ENCODE measurements at places on chromosomes 1 and 21.

GRCh38 chr1:34842952-34843371 is 16.6 kb downstream of the SMIM12 start:
- no peak for DNase-seq

- no peak for DNase-seq
These were observed 24.2 kb downstream of the PCAT6 start for GRCh38 chr1:202834771-202835547.

DNA sequence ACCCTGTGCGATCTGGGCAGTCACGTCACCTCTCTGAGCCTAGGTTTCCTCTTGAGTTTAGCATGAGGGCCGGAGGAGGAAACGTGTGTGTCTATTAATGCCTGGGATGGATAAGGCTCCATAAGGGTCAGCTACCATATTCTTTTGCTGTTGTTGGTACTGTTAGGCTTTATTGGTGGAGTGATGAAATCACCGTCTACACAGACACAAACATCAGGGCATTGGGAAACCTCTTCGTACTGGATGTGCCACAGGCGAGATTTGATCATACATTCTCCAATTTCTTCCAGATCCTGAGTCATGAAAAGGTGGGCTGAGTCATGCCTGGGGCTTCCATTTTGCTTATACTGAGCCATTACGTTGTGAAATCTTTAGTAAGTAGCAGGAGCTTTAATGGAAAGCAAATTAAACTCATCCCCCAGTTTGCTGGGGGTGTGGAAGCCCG is 24.9 kb upstream of the GRHL3 start:
- peak; percentile 97 for DNase-seq

DNA sequence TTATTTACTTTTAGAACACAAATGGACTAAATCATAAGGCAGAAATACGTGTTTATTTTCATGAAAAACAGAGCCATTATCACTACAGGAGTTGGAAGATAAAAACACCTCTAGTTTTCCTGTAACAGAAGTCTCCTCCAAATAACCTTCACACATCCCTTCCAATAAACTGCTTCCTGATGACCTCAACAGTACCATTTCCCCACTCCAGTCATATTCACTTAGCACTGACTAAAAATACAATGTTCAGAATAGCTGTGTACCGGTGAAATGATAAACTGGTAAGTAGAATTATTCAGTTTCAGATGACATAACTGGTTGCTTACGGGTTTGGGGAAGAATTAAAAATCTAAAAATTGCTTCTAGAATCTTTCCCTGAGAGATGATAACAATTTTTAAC is 137.9 kb downstream of the DENND1B start:
- no peak for DNase-seq

- DNase-seq: no peak
These were observed 18.8 kb upstream of the GRIK1 start for GRCh38 chr21:29958551-29958950.

GRCh38 chr1:172085317-172085716 is 244.0 kb downstream of the DNM3 start:
- no peak for DNase-seq

- DNase-seq: peak; percentile 97
These were observed 15.3 kb upstream of the SKI start for GRCh38 chr1:2212532-2213491.

DNA sequence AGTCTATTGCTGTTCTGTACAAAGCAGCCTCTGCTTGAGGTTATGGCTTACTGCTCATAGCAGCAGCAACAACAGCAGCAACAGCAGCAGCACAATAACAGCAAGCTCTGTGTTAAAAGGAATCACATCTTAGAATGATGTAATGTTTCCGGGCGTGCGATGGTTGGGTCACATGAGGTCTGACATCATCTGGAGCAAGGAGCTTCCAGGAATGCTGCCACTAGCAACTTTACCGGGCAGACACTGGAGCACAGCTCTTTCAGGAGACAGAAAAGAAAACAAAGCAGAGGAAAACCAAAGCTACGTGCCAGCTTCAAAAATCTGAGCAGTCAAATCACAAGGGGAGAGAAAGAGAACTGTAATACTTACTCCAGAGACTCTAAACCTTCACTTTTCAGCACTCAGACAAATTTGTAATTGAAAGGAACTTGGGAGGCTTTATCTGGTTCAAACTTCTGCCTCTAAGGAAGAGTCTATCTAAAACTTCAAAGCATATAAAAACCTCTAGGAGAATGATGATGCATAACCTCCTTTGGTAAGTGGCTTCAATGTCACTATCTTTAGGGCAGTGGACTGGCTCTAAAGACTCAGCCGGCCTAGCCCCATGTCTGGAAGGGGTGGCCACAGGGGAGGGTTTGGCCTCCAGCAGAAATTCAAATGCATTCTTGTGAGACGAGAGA is 28.3 kb upstream of the RAB3GAP2 start:
- peak; percentile 92 for DNase-seq

- DNase-seq: peak; percentile 71
These were observed 292.4 kb downstream of the PTBP2 start for GRCh38 chr1:97013941-97014340.

DNA sequence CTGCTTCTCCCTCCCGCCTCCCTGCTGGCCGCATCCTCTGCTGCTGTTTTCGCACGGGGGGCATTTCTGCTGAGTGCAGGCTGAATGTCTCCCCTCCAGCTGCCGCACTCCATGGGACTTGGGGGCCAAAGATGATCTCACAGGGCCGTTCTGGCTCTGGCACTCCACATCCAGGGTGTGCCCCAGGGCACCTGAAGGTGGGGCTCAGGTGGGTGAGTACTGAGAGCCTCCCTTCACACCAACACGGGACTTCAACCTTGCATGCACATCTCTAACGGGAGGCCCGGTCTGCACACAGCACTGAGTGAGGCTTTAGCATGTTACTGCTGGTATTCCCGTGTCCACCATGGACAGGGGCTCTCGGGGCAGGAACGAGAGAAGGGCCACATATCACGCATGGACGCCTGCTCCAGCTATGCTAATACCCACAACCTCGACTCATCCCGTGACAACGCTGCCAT is 88.9 kb downstream of the DMRTB1 start:
- DNase-seq: no peak

GRCh38 chr1:230907472-230908205 is 39.3 kb upstream of the C1orf198 start:
- no peak for DNase-seq

- no peak for DNase-seq
These were observed 20.9 kb upstream of the LRP8 start for GRCh38 chr1:53348486-53349368.

- DNase-seq: peak; percentile 94
These were observed at the start of gene KIF2C for GRCh38 chr1:44739307-44740178. Gene KIF2C, plus strand, starts transcription at chr1:44739837. Its CDS starts 96 bp downstream, at chr1:44739933.

DNA sequence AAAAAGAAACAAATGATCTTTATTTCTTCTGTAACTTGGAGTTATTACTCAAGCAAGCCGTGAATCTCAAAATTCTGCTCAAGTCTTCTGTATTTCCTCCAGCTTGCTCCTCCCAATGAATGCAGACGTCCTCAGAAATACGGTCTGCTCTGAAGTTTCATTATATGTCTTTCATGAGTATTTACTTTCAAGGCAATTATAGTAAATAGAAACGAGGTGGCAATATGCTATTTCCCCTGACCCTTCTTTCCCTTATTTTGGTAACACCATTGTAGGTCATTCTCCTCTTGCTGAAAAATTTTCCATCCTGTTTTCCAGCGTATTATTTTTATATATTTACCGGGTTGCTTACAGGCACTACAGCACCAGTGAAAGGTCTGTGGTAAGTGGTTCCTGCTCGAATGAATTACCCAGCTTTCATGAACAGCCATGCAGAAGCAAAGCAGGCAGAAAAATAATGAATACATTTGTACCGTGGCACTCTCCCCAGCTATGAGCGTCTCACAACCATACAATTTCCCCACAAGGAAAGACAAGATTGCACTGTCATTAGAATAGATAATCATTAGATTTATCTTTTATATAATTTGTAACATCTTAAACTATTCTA is 350.9 kb upstream of the PKN2 start:
- DNase-seq: no peak

- DNase-seq: no peak
These were observed 2.7 kb downstream of the FAM3B start for GRCh38 chr21:41319273-41319672.

DNA sequence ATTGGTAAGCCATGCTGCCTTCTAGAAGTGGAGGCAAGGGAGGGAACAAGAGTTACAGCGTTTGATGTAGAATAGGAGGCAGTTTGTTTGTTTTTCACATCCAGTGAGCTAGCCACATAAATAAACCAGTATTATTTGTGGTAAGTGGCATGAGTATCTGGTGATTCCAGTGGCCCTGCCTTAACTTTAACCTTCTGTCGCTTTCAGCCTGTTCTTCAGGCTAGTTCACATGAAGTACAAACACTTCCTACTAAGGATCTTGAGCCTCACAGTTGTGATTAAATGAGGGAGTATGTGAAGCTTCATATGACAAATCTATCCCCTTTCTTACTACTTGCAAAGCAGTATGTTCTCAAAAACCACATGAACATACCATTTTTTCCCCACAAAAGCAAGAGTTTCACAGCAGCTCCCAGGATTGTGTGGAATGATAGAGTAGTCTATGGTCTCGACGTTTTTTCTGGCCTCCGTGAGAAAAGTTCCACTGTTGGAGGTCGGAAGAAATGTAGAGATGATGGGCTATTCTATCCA is 59.5 kb downstream of the PHACTR4 start:
- no peak for DNase-seq

DNA sequence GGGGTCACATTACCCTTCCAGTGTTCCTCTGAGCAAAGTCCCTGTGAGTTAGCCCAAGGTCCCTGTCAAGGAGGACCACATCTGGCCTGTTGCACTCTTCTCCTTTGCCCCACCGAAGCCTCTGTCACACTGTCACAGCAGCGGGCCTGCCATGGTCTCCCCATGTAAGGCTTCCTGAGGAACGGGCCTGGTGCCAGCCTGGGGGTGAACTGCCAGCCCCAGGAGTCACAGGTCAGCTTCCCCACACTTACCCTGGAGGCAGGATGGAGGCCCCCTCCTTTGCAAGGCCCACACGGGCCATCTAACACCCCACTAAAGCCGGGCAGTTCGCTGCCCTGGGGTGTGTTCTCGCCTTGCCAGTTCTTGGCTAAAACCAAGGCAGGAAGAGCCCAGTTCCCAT is 14.1 kb downstream of the TNFRSF1B start:
- DNase-seq: no peak

DNA sequence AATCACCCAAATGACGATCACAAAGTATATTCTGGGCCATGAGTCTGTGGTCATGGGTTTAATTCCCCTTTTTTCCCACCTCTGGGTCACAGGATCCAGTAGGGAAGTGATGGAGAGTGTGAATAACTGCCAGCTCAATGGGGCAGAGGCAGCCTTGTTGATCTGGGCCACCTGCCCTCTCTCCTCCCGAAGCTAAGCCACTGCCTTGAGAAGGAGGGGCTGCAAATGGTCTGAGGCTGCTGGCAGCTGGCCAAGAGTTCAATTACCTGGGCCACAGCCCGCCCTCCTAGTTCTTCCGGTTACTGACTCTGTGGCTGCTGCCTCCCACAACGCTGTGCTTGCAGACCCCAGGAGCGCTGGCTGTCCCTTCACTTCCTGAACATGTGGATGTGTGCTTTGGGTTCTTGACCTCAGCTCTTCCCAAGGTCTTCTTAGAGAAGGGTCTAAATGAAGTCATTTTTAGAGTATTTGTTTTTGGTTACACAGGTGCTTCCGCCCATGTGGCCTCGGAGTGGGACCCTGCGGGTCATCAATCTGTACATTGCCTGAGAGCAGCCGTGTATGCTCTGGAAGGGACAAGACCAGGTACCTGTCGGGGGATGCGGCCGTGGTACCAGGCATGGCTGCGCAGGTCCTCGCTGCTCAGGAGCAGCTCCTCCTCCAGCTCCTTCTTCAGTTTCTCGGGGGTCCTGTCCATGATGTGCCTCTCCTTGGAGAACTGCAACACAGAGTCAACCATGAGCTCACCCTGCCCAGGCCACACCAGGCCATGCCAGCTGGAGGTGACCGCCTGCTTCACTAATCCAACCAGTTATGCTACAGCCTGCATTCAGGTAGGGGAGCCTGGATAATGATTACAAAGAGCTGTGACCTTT is 89.7 kb downstream of the BCAR3 start:
- DNase-seq: peak; percentile 63

DNA sequence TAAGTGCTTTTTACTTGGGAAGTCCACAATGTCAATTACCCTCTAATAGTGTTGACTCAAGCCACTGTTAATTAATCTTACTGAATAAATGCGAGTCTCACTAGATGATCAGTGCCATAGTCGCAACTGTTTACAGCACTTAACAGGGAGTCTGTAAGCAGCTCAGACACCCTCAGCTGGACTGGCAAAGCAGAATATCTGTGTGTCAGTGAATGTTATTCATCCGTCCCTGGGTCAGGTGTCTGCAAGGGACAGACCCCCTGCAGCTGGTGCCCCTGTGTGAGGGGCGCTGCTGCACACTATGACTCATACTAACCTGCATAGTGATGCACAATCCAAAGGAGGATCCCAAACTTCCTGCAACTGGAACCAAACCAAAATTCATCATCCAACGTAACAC is 306.5 kb downstream of the HHIPL2 start:
- no peak for DNase-seq

DNA sequence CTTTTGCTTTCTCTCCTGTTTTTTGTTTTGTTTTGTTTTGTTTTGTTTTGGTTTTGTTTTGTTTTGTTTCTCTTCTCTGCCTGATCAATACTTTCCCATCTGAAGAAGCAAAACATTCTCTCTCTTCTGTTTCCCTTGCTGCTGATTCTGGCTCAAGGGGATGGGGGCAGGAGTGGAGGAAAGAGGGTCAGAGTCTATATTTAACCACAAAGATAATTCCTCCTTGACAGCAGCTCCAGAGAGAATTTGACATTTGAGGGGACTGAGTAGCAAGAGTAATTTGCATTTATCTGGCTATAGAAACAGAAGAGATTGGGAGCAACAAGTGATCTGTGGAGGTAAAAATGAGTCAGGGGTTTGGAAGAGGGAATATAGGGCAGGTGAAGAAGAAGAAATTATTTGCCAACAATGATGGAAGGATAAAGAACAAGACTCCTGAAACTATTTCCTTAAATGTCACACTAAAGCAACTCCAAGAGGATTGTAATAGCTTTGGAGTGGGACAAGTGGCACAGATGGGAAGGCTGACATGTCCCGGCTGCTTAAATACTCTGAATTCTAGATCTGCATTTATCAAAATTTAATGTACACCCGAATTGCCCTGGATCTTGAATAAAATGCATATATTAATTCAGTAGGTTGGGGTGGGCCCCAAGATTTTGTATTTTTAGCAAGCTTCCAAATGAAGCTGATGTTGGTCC is 349.3 kb upstream of the PLXNA2 start:
- DNase-seq: no peak

GRCh38 chr1:29384496-29385015 is 148.2 kb downstream of the PTPRU start:
- no peak for DNase-seq

GRCh38 chr21:14479241-14479786 is 66.8 kb downstream of the SAMSN1 start:
- no peak for DNase-seq

DNA sequence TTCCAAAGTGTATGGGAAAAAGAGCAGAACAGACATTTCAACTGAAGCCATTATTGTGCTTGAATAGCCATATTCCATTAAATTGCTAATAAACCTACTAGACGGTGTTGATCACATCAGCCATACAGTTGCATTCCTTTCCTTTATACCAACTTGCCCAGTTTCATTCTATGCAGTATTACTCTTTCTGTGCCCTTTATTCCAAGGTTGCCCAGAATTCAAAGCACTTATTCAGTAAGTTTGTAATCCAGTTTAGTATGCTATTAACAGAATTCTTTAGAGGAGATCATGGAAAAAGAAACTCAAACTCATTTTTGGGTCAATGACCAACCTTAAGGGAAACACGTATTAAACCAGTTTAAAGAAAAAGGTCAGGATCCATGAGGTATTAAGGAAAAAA is 89.5 kb downstream of the DDAH1 start:
- DNase-seq: no peak

- no peak for DNase-seq
These were observed 7.9 kb downstream of the TMEM201 start for GRCh38 chr1:9596415-9597123.

- DNase-seq: no peak
These were observed 246.1 kb downstream of the SLC45A1 start for GRCh38 chr1:8563944-8564537.

All from stromal cell of bone marrow (primary cell).